Lung (tissue), 17 donors: ENCODE measurements at places on chromosomes 7 and 10. TPM values are rescaled to one million over a fixed set of nuclear protein-coding genes. Genes with fewer than 3 reads are reported as not detected.

DNA sequence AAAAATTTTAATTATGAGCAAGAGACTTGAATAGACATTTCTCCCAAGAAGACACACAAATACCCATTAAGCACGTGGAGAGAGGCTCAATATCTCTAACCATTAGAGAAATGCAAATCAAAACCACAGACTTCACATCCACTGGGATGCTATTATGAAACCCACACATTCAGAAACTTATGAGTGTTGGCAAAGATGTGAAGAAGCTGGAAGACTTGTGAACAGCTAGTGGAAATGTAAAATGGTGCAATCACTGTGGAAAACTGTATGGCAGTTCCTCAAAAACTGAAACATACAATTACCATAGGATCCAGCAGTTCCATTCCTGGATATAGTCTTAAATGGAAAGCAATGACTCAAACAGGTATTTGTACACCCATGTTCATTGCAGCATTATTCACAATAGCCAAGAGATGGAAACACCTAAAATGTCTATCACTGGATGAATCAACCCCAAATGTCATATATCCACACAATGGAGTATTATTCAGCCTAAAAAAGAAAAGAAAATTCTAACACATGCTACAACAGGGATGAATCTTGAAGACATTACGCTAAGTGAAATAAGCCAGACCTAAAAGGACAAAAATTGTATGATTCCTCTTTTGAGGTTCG, 53.5 kb upstream of the FRMD4A start:
- DNase-seq = no peak

DNA sequence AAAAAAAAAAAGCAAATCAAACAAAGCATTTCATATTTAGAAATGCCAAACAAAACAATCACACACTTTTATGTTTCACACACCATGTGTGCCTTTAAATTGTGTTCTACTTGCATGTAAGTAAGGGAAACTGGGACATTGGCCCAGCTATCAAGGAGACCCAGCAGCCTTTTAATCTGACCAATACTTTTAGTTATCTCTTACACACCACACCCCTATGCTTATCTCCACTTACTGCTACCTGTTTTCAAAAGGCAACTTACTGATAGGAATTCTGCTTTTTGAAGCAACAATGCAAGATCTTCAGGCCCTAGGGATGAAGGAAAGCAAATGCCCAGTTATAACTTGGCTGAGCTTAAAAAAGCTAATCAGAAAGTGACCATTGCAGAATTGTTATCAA, 1244.8 kb upstream of the SORCS1 start:
- DNase-seq = no peak

DNA sequence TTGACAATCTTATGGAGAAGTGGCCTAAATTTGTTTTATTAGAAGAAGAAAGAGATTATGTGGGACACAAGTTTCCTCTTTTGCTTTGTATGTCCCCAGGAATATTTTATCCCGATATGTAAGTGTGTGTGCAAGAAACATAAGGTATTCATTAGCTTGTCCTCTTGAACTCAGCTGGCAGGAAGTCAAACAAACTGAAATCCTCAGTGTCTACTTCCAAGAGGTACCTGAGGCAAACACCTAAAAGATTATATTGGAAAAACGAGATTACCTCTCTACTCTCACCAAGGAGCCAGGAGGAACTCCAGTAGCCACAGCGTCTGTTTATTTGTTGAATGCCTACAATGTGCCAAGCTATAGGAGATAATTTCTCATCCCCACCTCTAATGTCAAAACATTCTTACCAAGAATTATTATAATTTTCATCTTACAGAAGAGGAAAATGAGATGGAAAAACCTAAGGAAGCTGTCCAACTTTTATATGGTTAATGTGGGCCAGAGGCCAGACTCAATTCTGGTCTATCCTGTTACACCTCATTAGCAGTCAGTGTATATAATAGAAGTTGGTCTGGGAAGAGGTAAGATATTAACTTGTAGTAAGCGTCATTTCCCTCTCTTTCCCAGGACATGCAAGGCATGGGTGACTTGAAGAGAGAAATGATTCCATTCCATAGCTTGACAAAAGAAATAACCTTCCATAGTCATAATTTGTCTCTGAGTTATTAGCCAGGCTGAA, 692.7 kb downstream of the MAGI2 start:
- peak; percentile 11 for DNase-seq

- peak; percentile 79 for DNase-seq
Observed at GRCh38 chr7:2116989-2117591, 115.7 kb downstream of the MAD1L1 start.

- peak; percentile 5 for DNase-seq
Observed at GRCh38 chr7:14851610-14852009, 50.9 kb downstream of the DGKB start.

GRCh38 chr7:85041605-85042216, 145.1 kb downstream of the SEMA3D start:
- DNase-seq = peak; percentile 79

- DNase-seq = no peak
Observed at GRCh38 chr7:136183981-136184380, 206.8 kb upstream of the MTPN start.

DNA sequence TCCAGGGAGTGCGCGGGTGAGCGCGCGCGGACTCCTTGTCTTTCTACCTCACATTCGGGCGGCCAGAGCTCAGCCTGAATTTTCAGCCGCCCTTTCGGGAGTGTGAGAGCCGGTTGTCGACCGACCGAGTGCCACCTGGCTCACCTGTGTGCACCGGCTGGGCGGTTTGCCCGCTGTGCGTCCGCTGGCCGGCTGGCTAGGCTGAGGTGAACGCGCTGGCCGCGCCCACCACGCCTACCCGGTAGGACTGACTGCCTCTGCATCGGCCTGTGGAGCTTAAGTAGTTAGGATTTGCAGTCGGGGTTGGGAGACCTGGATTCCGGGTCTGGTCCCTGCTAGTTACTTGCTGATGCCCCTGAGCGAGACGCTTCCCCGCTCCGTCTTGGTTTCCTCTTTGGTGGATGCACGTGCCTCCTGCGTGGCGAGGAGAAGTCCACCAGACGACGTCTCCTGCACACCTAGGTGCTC, 553 bp downstream of the TSPAN15 start:
- DNase-seq = no peak

DNA sequence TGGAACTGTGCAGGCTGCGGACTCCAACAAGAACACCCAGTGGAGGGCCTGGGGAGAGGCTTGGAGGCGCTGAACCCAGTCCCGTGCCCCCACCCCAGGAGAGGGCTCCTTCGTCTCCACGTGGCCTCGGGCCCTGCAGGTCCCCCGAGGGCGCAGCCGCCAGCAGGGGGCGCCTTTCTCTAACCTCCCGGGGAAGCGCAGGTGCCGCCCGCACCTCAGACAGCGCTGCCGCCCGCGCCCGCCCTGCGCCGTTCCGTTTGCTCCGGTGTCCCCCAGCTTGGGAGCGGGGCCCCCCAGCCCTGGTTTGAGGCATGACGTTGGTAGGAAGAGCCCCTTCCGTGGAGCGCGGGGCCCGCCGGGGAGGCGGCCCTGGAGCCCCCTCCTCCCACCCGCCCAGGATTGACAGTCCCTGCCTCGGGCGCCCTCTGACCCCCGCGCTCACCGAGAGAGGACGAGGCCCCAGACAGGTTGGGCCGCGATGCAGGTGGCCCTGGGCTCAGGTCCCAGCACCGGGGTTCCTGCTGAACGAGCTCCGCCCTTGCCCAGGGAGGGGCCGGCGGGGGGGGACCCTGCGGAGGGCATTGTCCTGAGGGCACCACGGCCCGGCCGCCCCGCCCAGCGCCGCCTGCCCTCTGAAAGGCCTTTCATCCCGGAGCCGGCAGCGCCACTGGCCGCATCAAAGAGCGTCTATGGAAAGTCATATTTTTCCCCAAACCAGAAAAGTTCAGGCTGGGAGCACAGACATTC, 42.8 kb downstream of the FOXL3 start:
- DNase-seq = peak; percentile 64

GRCh38 chr10:87603196-87603595, 56.5 kb upstream of the PAPSS2 start:
- DNase-seq = no peak

- DNase-seq = peak; percentile 44
Observed at GRCh38 chr10:127715782-127716378, 21.1 kb upstream of the FOXI2 start.

- no peak for DNase-seq
Observed at GRCh38 chr7:42734568-42734967, 177.3 kb downstream of the C7orf25 start.

TDRD1 gene
- polyA plus RNA-seq = not detected

CALHM1 gene
- not detected for polyA plus RNA-seq

STEAP1B gene
- polyA plus RNA-seq = 0.16 TPM

FAM237B gene
- polyA plus RNA-seq = not detected

HTR5A gene
- polyA plus RNA-seq = not detected

MUC12 gene
- polyA plus RNA-seq = 3.7 TPM

GCK gene
- 0.25 TPM for polyA plus RNA-seq

EN2 gene
- 0.02 TPM for polyA plus RNA-seq
